Effector CD8-positive, alpha-beta T cell (primary cell): ENCODE measurements at places on chromosomes 3 and 15.

DNA sequence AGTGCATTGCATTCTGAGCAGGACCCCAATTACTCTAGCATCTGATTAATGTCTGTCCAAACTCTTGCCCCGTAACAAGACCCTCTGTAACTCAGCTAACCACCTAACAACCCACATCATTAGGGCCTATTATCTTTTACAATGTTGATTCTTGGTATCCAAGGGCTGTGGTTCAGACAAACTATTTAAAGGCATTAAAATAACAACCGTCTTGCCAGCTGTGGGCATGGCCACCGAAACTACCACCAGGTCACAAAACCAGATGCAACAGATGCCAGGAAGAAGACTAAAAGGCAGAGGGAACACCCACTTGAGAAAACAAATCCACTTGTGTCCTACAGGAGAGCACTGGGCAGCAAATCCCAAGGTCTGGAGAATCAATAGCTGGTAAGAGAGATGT, 262.9 kb downstream of the ERC2 start:
- no peak for DNase-seq

- DNase-seq: no peak
Observed at GRCh38 chr3:70006089-70006488, 6.6 kb downstream of the SAMMSON start.

- DNase-seq: no peak
Observed at GRCh38 chr15:67068710-67069400, 3.5 kb downstream of the SMAD3 start.

- DNase-seq: no peak
Observed at GRCh38 chr3:98035208-98035607, at the start of gene GABRR3. Gene GABRR3 (minus strand): TSS chr3:98035315. CDS start chr3:98034987, 328 bp downstream.

DNA sequence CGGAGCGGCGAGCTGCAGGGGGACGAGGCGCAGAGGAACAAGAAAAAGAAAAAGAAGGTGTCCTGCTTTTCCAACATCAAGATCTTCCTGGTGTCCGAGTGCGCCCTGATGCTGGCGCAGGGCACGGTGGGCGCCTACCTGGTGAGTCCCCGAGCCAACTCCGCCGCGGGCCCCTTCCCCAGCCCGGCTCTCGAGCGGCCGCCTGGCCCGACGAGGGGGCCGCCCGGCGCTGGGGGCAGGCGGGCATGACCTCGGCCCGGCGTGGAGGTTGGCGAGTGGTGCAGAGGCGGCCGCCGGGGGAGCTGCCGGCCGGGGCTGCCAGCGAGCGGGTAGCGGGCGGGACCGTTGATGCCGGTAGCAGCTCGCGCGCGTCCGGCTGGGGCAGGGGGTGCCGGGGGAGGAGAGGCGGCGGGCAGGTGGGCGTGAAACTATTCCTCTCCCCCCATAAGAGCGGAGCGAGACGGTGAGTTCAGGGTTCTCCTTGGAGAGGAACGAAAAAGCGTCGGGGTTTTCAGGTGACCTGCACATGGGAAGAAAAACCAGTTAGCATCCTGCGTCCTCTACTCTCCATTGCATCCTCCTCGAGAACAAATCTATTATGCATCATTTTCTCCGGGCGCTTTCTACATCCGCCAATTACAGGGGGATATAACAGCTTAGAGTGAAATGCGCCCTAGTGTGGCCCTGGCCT, 585 bp downstream of the SLCO3A1 start:
- DNase-seq: no peak

- no peak for DNase-seq
Observed at GRCh38 chr3:150545419-150546225, 674 bp downstream of the SERP1 start.

DNA sequence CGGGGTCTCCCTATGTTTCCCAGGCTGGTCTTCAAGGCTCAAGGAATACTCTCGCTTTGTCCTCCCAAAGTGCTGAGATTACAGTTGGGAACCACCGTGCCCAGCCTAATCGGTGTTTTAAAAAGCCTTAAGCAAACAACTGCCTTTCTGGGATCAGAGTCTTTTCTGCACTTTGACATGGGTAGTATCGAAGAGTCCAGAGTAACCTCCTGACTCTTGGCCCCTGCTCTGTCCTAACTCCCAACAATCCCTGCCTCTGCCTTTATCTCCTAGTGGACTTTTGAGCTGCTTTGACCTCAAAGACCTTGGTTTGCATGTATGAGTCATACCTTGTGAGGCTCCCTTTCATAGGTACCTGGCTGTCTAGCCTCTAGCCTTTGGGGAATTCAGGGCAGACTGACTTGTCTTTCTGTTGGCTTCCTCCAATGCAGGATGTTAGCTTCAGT, 21.0 kb upstream of the HACD2 start:
- DNase-seq: no peak

DNA sequence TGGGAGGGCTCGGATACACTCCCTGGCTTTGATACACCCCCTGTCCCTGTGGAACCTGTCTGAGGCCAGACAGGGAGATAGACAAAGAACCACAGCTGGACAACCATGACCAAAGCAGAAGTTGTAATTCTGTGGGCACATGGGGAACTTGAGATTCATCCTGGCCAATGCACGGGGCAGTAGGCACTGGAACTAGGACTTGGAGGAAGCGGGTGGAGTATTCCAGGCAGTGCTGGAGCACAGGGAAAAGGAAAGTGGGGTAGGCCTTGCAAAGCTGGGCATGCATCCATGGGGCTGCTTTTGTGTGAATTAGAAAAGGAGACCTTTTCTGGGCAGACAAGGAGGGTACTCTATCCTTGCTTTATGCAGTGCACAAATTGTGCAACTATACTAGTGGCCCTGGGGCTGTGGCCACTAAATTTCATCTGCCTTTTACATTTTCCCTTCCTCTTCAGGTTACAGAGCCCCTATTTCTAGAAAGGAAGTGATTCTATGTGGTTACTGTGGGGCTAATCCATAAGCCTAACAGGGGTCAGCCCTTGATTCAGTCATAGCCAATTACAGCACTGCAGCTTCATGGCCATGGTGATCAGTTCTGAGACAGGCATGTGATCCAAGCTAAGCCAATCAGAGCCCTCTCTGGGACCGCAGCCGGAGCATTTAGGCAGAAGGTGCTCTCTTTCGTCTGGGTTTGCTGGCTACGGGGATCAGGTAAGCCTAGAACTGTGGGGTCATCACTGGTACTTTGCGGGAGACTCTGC, 21.0 kb downstream of the CRABP1 start:
- no peak for DNase-seq

GRCh38 chr3:150453353-150453752, 45.3 kb downstream of the TSC22D2 start:
- no peak for DNase-seq
